ENCODE measurements at places on chromosomes 2 and 18.

DNA sequence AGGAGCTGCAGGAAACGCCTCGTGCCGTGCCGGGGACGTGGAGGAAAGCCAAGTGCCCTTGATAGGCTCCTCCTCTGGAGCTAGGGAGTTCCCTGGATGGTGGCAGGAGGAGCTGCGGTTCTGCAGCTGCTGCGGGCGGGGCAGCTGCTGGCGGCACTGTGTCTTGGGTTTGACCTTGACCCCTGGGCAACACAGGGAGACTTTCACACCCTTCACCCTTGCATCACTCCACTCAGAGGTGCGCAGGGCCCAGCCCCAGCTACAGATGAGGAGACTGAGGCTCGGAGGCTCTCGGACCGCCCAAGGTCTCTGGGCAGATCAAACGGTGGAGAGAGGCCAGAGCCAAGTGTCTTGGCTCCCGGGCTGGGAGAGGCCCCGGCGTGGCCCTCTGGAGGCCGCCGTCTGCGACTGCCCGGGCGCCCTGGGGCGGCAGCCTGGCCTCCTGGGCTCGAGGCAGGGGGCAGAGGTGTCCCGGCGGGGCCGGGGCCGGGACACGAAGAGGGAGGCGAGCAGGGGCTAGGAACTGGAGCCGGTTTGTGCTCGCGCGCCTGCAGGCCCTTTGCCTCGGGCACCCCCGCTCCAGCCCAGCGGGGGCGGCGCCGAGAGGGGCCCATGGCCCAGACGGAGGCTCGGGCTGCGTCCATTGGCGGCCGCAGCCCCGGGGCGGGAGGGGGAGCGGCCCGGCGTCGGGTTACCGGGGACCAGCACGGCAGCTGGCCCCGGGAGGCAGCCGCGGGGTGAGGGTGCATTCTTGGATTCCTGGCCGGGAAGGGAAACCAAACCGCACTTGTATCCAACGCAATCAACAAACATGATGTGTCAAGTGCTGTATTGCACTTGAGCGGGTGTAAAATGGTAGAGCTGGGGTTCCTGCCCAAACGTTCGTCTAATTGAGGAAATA is 129.6 kb upstream of the SLC1A4 start:
- DNase-seq, result peak; percentile 72

- no peak for DNase-seq
Observed at GRCh38 chr2:19600982-19601381, 242.6 kb upstream of the OSR1 start.

DNA sequence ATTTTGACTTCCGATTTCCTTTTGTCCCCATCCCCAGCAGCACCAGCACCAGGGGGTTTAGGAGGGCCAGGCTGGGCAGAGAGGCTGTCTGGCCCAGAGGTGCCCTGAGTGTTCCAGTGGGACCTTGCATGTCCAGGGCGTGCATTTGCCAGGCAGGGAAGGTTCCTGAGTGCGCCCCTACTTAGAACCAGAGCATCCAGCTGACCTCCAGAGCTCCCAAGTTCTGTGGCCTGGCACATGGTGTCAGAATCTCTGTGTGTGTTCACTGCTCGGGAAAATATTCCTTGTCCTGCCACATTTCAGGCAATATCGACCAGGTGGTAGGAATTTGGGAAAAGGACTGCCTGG is 5.5 kb downstream of the SIX3 start:
- no peak for DNase-seq

DNA sequence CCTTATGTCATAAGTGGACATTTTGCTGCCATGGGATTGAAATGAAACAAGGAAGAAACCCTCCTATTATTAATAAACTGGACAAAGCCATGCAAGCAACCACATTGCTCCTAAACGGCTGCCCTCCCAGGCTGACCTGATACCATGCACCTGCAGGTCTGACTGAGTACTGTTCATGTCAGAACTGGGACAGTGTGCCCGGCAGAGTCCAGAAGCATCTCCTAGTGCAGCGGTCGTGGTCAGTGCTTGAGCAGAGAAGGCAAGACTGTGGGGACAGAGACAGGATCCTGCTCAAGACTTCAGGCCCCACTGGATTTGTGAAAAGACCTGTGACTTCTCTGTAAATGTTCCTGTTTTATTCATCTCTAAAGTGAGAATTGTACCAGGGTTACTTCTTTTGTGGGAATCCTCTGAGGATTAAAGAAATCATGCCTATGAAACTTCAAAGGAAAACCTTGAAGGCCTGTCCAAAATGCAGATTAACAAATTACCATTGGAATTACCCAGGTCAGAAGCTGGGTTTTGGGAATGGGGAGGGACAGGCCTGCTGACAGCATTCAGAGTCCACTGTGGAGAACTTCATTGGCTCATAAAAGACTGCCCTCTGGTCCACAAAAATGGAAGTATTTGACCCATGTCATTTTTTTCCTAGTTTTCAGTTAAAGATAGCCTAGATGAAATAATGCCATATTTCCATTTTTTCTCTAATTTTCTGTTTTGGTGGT is 13.9 kb downstream of the RNF144A start:
- no peak for DNase-seq

- no peak for DNase-seq
Observed at GRCh38 chr2:205931388-205931787, 154.6 kb downstream of the INO80D start.

- DNase-seq, result no peak
Observed at GRCh38 chr2:71672826-71673795, 219.8 kb downstream of the DYSF start.

DNA sequence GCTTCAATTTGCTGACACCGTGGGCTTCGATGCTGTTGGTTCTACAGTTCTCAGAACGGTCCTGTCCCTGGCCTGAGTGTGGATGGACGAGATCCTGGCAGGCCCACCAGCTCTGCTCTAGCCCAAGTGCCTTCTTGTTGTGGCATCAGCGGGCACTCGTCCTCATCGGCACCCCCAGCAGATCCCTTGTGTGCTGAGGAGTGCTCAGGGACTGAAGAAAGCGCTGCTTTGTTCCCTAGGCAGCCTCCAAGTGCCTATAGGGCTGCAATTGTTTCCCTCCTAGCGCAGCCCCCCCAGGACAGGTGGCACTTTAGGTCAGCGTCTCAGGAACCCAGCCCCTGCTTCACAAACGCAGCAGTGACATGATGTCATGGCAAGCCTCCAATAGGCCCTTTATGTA is 217.7 kb downstream of the AGAP1 start:
- DNase-seq, result no peak

GRCh38 chr2:219405958-219406860 is 12.0 kb upstream of the DES start:
- no peak for DNase-seq

DNA sequence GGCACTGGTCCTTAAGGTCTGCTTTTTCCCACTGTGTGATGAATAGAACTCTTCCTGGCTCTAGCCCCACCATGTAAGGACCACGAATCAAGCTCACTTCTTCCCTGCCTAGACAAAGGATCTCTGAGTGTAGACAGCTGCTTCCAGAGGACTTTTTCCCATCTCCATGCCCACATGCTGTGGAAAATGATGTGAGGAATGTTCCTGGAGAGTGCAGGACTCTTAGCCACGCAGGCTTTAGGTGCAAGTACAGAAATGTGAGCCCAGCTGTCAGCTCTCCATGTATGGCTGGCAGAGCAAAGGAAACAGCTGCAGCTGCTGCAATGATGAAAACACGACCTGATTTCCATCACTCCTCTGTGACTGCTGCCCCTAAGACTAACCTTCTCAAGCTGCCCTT is 35.5 kb downstream of the NXPH2 start:
- no peak for DNase-seq

DNA sequence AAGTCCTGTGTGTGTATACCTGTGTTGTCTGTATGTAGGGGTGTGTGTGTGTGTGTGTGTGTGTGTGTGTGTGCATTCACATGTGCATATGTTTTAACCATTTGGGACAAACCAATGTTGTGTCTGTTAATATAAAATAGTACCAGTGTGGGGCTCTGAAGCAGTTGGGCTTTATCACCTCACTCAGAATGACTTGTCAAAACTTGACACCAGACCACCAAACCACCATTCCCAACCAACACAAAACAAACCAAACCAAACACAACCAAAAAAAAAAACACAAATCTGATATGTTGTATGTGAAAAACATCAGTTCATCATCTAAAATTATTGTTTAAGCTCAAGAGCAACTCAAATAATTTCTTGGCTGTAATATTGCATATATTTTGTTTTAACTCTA is 42.1 kb downstream of the CALCRL start:
- DNase-seq, result no peak

DNA sequence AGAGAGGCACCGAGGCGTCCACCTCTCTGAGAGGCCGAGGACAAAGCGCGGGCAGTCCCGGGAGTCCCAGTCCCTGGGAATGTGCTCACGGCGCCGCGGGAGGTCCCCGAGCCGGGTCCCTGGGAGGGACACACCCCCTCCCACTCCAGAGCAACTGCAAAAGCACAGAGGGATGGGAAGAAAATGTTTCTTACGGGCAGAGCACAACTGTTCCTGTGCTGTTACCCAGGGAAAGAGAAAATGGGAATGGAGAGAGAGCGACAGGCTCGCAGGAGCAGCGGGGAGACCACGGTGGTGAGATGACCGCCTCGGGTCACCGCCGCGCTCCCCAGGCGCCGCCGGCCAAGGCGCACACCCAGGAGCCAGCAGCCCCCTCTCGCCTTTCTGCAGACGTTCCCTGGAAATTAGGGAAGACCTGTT is 1.2 kb upstream of the BCL11A start:
- DNase-seq, result no peak

DNA sequence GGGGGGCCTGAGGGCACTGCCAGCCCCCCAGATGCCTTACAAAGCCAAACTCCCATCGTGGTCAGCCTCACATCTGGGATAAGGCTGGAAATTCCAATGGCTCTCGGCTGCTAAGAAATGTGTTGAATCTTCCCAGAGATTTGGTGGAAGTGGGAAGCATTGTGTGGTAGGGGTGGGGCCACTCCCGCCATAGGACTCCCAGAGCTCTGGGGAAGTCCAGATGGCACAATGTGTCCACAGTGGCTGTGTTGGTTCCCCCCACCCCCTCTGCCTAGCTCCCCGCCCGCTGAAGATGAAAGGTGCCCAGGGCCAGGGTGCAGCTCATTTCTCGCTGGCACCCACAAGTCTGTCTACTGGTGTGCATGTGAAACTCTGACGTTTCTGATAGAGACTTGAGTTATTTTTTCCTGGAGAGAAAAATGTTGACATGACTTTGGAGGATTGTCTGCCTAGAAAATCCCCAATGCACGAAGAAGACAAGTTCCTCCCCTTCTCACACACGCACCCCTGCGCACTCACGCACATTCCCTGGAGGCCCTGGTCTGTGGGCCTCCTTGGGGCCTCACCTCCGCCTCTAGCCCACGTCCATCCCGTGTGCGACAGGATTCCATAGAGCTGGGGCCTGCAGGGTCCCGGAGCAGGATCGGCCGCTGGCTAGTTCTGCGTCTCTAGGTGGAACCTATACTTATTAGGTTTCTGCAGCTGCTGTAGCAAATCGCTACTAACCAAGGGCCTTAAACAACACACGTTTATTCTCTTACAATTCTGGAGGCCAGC is 199.1 kb downstream of the ZFP36L2 start:
- no peak for DNase-seq

- no peak for DNase-seq
Observed at GRCh38 chr18:55102501-55102900, 143.2 kb upstream of the CCDC68 start.

DNA sequence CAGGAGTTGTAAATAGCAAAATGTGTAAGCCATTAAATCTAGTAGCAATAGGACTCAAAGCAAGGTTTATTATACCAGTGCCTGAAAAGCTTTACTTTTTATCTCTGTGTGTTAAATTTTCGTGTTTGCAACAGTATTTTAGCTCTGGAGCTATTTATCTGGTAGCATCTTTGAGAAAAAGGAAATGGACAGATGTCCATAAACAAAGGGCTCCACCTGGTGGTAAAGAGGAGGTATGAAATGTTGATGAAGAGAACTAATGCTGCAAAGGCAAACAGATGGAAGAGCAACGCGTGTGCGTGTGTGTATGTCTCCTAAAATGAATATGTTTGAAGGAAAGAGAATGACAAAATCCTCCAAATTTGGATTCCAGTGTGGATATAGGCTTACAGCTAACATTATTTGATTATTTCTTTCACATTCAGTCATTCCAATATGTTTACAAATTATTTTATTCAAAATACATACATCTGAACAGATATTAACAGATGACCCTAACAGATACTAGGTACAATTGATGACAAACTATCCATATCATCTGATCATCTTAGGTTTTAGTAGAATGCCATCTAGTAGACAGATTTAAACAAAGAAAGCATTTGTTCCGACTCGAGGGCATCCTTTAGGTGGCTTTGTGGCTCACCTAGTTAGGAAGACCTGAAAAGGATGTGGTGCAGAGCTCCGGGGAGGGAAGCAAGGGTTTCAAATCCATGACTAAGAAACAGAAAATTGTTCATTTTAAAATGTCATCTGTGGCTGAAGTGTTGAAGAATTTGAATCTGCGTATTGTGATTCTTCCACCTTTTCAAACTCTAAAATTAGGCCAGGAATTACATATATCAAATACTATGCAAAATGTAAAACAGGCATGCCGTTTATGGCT is 383.3 kb downstream of the MTX2 start:
- DNase-seq, result peak; percentile 51
